ENCODE measurements at places on chromosomes 2 and 18.

DNA sequence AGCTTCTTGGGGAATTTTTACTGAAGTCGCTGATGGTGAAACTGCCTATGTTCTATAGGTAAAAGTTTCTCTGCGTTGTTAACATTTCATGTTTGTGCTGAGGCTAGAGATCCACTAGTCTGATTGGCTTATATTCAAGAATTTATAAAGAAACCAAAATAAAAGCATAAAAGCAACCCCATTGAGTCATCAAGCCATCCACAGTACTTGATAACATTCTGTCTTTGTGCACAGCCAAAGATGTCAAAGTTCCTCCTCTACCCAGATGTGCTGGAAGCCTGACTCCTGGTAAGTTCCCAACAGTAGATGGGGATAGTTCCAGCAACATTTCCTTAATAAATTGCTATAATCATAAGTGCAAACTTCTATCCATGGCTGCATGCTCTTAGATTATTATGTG, 107.8 kb downstream of the TANC1 start:
- DNase-seq = no peak

- no peak for DNase-seq
Measured at GRCh38 chr18:62432176-62432575, 90.6 kb upstream of the ZCCHC2 start.

- no peak for DNase-seq
Measured at GRCh38 chr2:55518841-55519165, 715 bp upstream of the CFAP36 start.

DNA sequence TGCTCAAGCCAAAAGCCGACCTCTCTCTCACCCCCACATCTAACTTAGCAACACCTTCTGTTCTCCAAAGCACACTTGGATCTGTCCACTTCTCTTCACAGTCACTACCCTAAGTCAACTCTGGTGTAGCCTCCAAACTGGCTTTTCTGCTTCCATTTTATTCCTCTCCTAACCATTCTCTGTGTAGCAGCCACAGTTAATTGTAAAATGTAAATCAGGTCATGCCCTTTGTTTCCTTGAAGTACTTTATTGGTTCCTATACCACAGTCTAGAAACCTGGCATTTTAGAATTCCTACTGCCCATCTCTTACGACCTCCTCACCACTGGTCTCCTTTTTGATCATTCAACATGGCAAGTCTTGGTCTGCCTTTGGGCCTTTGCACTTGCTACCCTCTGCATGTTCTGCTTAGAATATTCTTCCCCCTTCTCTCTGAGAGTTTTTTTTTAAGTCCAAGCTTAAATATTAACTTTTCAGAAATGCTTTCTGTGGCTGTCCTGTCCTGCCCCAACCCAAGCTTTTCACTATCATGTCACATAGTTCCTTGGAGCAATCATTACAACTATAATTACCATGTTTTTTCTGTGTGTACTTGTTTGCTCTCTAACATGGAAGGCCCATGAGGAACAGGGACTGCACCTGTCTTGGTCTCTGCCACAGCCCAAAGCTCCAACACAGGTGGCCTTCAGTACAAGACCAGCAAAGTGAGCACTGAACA, 42.9 kb downstream of the PLA2R1 start:
- no peak for DNase-seq

- DNase-seq = no peak
Measured at GRCh38 chr18:32275221-32275620, 85.4 kb downstream of the MEP1B start.

DNA sequence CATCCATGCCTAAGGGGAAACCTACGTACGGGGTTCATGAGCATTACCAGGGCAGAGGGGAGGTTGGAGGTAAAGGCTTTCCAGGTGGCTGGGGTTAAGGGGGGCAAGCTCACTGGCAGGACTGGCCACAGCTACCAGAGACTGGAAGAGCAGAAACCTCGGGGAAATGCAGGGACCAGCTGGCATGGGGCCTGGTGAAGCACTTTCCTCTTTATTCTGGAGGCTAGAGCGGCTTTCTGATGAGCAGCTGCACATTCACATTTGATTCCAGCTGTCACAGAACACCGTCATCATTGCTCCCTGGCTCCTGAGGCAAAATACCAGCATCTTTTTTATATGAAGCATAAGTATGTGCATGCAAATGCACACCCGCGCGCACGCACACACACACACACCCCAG, 28.7 kb upstream of the LRRC30 start:
- DNase-seq = no peak

DNA sequence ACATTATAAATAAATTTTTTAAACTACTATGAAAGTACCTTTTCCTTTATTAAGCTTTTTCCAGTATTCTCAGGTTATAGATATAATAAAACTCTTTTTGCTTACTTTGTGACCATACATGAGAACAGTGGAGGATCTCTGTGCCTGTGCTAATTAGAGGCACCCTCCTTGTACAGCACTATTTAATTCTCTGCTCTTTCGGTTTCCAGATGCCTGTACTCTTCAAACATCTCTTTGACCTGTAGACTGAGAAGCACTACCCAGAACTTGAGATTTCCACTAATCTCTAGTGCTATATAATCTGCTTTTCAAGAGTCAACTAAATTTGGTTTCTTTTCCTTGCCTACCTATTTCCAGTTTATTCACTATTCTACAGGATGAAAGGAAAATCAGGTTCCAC, 131.1 kb downstream of the GULP1 start:
- no peak for DNase-seq

GRCh38 chr2:187354661-187355060, 93.4 kb downstream of the CALCRL start:
- no peak for DNase-seq

GRCh38 chr18:43279015-43279744, 1.9 kb upstream of the SYT4 start:
- no peak for DNase-seq

GRCh38 chr2:164542581-164543021, 78.7 kb downstream of the GRB14 start:
- no peak for DNase-seq

DNA sequence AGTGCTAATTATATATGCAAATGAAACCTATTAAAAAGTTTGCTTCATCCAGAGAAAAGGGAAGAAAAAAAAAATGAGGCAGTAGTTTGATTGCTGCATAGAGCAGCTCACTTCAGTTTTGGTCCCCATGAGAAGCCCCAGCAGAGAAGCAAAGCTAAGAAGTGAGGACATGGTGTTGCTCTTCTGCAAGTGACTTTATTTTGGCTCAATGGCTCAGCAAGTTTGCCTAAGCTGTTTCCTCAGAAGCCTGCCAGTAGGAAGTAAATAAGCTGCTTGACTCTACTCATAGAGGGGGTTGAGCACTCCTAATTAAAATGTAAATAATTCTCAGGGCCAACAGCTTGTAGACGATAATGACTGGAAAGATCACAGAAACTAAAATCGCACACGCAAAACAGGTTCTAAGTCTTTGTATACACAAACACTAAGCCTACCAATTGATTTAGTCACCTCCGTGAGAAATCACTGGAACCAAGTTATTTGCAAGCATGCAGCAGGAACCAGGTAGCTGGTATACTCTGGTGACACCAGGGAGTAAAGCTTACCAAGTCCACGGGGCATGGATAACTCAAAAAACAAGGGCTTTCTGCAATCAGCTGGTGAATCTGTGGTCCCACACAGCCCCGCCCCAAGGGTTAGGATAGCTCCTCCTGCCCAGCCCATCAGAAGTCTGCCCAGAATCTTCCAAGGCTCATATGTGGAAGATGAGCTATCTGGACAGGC, 39.7 kb upstream of the NABP1 start:
- no peak for DNase-seq
